ENCODE measurements at places on chromosomes 16 and 17. TPM values are rescaled to one million over a fixed set of nuclear protein-coding genes. Genes with fewer than 3 reads are reported as not detected.

GRCh38 chr17:1029196-1029921 is 32.4 kb downstream of the TIMM22 start:
- peaks cover 42% of the 10 kb centered on the region for H3K4me1 ChIP-seq
- peak; percentile 87 for DNase-seq
- no peaks in the 10 kb centered on the region for H3K27me3 ChIP-seq
- no peak overlapping the region for H3K4me3 ChIP-seq

DNA sequence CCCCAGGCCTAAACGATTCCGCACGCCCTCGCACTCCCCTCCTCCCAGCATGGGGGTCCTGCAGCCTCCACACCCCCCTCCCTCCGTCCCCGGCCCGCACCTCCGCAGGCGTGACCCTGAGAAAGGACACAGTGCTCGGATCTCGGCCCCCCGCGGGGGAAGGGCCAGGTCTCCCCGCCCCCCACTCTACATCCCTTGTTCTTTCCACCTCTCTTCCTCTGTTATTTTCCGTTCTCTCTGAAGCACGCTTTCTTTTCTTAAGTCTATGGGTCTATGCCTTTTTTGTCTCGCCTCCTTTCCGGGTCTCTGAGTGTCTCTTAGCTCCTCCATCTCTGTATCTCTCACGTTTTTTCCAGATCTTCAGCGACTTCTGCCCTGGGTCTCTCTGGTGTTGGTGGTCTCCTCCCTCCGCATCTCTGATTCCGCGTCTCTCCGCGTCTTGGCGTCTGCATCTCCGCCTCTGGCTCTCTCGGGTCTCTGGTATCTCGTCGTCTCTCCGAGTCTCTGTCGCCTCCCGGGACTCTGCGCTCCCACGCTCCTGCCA is 2.1 kb upstream of the HES7 start:
- H3K27ac ChIP-seq, result peak overlapping the region; percentile 76
- no peaks in the 10 kb centered on the region for H3K36me3 ChIP-seq
- DNase-seq, result no peak
- H3K4me1 ChIP-seq, result peaks cover 58% of the 10 kb centered on the region
- peaks cover 44% of the 10 kb centered on the region for H3K27me3 ChIP-seq

GRCh38 chr16:84514874-84515835 is 10.7 kb upstream of the MEAK7 start:
- H3K27me3 ChIP-seq, result no peaks in the 10 kb centered on the region
- H3K4me3 ChIP-seq, result no peak overlapping the region
- H3K36me3 ChIP-seq, result no peaks in the 10 kb centered on the region
- H3K4me1 ChIP-seq, result peaks cover 8% of the 10 kb centered on the region

DNA sequence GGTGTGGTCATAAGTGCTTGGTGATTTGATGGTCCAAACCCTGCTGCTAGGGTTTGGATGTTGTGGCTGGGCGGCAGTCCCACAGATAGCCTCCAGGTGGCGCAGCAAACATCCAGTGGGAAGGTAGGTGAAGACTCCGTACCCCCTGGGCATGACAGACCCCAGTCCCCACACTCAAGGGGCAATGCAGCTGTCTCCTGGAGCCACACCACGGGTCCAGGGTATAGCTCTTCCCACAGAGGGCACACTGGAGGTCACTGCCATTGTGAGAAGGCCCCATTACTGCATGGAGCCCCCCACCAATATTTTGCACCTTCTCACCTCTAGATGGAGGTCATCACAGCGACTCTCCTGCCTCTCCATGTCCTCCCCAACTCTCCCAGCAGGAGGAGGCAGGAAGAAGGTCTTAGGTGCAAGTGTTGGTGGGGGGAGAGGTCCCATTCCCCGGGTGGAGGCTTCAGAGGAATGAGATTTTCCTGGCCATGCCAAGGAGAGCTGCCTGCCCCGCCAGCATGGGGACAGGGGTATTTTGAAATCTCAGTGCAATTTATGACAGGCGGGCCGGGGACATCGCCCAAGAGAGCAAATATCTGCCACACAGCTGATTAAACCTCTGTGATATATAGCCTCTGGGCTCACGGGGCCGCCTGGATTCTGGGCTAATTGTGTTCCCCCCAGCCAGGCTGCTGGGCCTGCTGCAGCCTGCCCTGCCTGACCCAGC is 17.1 kb upstream of the C17orf113 start:
- DNase-seq, result peak; percentile 75
- no peak overlapping the region for H3K27ac ChIP-seq
- H3K36me3 ChIP-seq, result no peaks in the 10 kb centered on the region
- no peaks in the 10 kb centered on the region for H3K4me1 ChIP-seq

DNA sequence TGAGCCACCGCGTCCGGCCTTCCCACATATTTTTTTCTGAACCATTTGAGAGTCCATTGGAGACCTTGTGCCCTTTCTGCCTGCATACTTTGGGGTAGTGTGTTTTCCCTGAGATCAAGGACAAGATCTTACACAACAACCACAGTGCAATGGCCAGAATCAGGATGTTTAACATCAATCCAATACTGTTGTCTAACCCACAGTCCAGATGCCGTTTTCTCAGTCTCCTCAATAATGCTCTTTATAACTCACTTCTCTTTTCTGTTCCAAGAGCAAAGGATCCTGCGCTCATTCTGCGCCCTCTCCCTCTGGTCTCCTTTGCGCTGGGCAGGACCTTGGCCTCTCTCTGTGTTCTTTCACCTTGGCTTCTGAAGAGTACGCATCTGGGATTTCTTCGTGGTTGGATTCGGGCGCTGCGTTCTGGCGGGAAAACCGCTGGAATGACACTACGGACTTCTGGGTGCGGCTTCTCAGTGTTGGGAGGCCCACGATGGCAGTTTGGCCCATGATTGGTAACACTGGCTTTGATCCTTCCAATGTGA is 16.6 kb downstream of the CBX4 start:
- H3K27me3 ChIP-seq, result peaks cover 21% of the 10 kb centered on the region
- no peak overlapping the region for H3K27ac ChIP-seq
- no peaks in the 10 kb centered on the region for H3K4me1 ChIP-seq
- no peaks in the 10 kb centered on the region for H3K36me3 ChIP-seq

- peaks cover 29% of the 10 kb centered on the region for H3K4me1 ChIP-seq
- H3K36me3 ChIP-seq, result no peaks in the 10 kb centered on the region
- H3K27ac ChIP-seq, result no peak overlapping the region
- H3K4me3 ChIP-seq, result no peak overlapping the region
- DNase-seq, result no peak
- no peaks in the 10 kb centered on the region for H3K27me3 ChIP-seq
These were observed 81.2 kb downstream of the RBFOX3 start for GRCh38 chr17:79529661-79530081.

DNA sequence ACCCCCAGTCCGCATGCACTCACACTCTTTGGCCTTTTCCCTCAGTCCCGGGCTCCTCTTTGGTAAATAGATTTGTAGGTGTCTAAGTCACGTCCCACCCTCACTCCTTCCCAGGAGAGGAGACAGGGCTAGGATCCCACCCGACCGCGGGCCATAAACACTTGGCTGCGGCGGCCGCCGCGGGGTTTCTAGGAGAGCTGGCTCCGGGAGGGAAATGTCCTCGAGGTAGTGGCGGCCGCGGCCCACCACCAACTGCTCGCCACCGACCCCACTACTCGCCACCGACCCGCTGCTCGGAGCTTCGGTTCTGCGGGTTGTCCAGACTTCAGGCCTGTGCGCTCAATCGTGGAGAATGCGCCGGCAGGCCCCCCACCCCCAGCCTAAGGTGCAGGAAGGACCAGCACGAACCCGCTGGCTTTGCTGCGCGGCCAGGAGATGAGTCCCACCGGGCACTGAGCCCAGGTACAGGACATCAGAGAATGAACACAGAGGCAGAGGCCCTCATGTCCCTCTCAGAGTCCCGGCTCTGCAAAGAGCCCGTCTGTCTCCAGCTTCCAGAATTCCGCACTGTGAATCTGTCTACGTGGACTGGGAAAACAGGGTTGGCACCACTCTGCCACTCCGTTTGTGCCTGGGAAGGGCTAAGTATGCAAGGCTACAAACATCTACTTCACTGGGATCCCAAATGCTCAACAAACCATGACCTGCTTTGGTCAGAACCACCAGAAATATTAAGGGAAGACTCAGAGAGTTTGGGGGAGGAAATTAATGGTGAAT is 2.5 kb downstream of the PRAC2 start:
- peaks cover 37% of the 10 kb centered on the region for H3K4me1 ChIP-seq
- no peaks in the 10 kb centered on the region for H3K36me3 ChIP-seq
- H3K4me3 ChIP-seq, result no peak overlapping the region
- H3K27ac ChIP-seq, result no peak overlapping the region
- peaks cover 100% of the 10 kb centered on the region for H3K27me3 ChIP-seq
- peak; percentile 43 for DNase-seq

Gene SEZ6L2
- total RNA-seq, result 9.1 TPM

GRCh38 chr17:55067697-55068439 is 99.3 kb downstream of the STXBP4 start:
- H3K4me1 ChIP-seq, result no peaks in the 10 kb centered on the region
- no peak overlapping the region for H3K4me3 ChIP-seq
- H3K27ac ChIP-seq, result no peak overlapping the region
- no peaks in the 10 kb centered on the region for H3K27me3 ChIP-seq

DNA sequence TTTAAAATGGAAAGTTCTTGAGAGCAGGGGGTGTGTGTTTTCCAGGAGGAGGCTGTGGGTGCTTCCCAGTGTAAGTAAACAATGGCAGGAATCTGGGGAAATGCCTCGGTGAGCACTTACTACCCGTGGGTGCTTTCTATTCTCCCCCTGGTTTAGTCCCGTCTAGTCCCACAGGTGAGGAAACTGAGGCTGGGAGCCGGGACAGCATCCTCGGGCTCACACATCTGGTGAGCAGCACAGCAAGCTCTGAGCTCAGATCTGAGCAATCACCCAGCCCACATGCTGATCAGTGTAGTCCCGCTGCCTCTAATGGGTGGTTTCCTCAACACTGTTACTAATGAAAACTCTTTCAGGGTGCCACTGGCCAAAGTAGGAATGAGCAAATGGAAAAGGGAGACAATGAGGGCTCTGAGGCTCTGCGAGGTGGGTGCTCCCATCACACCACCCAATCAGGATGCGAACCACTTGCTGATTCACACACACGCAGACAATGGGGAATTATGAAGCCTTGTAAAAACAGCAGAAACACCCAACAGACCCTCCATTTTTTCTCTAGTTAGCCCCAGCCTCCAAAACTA is 202.6 kb downstream of the PARN start:
- peaks cover 6% of the 10 kb centered on the region for H3K4me1 ChIP-seq
- no peaks in the 10 kb centered on the region for H3K27me3 ChIP-seq
- no peak for DNase-seq
- no peak overlapping the region for H3K4me3 ChIP-seq
- H3K36me3 ChIP-seq, result no peaks in the 10 kb centered on the region

DNA sequence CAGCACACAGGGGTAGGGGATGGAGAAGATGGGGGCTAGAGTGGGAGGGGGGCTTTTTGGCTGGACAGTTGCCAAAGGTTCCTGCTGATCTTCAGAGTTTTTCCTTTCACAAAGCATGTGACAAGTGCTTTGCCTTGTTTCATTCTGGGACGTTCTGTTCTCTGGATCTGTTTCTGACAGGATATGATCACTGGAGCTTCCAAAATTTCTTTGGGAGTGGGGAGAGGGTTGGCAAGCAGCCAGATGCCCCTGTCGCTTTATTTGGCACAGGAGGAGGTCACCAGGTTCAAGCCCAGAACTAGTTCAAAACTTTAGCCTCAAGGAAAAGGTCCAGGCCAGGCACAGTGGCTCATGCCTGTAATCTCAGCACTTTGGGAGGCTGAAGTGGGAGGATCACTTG is 68.5 kb upstream of the TBX2 start:
- no peaks in the 10 kb centered on the region for H3K4me1 ChIP-seq
- no peaks in the 10 kb centered on the region for H3K36me3 ChIP-seq
- H3K27ac ChIP-seq, result peak overlapping the region; percentile 23
- H3K27me3 ChIP-seq, result no peaks in the 10 kb centered on the region

DNA sequence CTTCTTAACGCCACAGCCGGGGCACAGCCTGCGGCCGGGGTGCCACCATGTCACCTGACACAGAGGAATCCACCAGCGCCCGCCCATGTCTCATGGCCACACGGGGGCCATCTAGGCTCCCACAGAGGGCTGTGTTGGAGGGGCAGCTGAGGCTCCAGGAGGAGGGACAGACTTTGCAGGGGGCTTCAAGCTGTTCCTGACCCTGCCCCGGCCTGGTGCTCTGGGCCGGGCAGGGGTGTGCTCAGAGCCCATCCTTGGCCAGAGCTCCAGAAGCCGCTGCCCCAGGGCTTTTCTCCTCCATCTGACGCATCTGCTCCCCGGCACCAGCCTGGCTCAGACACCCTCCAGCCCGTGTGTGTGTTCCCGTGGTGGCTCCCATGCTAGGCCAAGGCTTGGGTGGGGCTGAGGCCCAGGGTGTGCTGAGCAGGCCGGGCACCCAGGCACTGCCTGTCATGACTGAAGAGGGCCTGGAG is 7.8 kb upstream of the SLC38A10 start:
- DNase-seq, result no peak
- no peak overlapping the region for H3K27ac ChIP-seq
- H3K27me3 ChIP-seq, result no peaks in the 10 kb centered on the region

GRCh38 chr16:54402270-54402669 is 115.7 kb upstream of the IRX3 start:
- H3K27ac ChIP-seq, result no peak overlapping the region
- no peaks in the 10 kb centered on the region for H3K27me3 ChIP-seq
- H3K4me3 ChIP-seq, result no peak overlapping the region
- no peak for DNase-seq
- no peaks in the 10 kb centered on the region for H3K4me1 ChIP-seq

GRCh38 chr17:31492880-31493655 is 101.6 kb downstream of the RAB11FIP4 start:
- H3K27me3 ChIP-seq, result peaks cover 7% of the 10 kb centered on the region
- no peak overlapping the region for H3K4me3 ChIP-seq
- DNase-seq, result no peak
- peaks cover 8% of the 10 kb centered on the region for H3K4me1 ChIP-seq

DNA sequence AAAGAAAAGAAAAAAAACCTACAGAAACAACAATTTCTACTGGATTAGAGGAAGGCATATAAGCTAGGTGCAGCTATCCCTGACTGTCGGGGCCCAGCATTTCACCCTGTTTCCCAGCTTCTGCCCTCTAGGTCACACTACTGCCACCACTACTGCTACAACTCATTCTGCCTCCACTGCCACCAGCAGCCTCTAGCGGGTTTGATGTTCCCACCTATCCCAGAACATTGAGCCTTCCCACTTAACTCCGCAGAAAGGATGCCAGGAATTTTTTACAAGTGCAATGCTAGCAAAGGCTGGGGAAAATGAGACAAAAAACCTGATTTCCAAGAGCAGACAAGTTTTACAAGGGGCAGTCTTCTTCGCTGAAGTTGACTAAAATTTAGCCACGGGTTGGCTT is 10.4 kb downstream of the ADCY9 start:
- H3K36me3 ChIP-seq, result no peaks in the 10 kb centered on the region
- no peaks in the 10 kb centered on the region for H3K4me1 ChIP-seq
- no peaks in the 10 kb centered on the region for H3K27me3 ChIP-seq
- no peak overlapping the region for H3K27ac ChIP-seq
- no peak overlapping the region for H3K4me3 ChIP-seq

DNA sequence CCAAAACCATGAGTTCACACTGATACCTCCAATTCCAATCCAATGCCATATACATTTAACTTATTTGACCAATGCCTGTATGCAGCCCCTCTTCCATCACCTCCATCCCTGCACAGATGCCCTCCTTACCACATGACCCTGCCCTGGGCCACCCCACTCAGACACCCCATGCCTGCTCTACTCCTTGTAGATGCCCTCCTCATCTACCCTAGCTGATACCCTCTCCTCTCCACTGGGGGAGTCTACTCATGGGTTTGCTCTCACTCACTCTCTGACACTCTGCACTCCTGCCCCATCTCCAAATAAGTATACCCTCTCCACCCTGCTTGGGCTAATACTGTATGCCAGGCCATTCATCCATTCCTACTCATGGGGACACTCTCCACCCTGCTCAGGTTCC is 16.0 kb upstream of the CMTM4 start:
- no peaks in the 10 kb centered on the region for H3K36me3 ChIP-seq
- H3K4me1 ChIP-seq, result no peaks in the 10 kb centered on the region
- H3K4me3 ChIP-seq, result no peak overlapping the region

Gene GAST
- not detected for total RNA-seq

Gene SETD6
- total RNA-seq, result 15.5 TPM

Measured in sigmoid colon (tissue), 7 donors.